ENCODE measurements at places on chromosomes 2 and 18.

- no peak for DNase-seq
Measured at GRCh38 chr2:11161747-11162146, 6.5 kb downstream of the SLC66A3 start.

DNA sequence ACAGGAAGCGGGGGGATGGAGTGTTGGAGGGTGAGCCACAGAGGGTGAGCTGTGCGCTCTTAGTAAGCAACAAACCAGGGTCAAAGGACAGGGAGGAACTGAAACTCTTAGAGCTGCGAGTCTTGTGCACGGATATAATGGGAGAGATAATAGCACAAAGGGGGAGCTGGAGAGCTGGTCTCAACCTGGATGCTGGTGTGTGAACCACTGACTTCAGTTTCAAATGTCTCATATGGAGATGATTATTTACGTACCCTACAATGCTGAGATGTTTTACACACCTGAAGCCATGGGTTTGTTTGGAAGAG, 35.9 kb downstream of the PTGR3 start:
- no peak for DNase-seq

DNA sequence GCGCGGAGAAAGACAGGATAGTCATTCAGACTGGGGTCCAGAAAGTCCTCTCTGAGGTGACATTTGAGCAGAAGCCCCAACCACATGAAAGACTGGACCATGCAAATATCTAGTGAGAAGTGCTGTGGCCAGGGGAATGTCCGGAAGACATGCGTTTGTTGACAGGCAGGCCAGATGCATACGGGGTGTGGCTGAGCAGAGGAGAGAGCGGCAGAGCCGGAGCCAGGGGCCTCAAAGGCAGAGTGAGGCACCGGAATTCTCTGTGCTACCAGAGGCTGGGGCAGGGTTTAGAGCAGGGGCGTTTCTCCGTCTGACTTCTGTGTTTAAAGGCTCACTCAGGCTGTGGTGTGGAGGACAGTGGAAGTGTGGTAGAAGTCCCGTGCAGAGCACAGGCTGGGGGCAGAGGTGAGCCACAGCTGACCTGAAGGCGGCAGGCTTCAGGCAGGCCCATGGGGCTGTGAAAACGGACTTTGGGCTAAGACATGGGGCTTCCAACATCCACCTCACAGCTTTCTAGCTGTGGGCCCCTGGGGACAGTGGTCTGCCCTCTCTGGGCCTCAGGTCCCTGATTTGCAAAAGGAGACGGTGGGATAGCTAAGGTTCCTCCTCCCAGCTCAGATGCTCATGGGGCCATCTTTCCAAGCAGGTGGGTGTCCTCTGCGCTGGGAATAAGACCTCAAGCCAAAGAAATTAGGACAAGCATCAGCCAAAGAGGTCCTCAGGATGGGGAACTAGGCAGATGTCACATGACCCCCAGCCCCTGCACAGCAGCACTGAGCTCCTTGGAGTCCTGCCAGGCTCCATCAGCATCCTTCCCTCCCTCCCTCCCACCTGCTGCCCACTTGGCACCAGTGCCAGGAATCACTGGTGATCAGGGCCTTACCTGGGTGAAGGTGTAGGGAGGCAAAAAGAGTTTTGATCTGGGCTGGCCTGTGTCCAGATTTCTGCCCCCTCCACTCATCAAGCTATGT, 11.2 kb downstream of the RUFY4 start:
- DNase-seq: no peak

DNA sequence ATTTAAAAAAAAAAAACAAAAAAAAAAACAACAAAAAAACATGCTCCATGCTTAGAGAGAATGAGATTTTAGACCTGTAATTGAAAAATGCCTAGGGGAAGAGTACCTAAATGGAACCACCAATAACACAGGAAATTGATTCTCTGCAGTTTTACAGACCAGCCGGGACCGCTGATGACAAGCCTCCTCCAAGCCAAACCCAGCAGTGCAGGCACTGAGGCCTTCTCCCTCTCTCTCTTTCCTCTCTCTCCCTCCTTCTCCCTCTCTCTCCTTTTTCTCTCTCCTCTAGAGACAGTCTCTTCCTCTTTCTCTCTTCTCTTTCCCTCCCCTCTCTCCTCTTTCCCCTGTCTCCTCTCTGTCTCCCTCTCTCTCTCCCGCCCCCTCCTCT, 228.8 kb upstream of the COPS8 start:
- no peak for DNase-seq

DNA sequence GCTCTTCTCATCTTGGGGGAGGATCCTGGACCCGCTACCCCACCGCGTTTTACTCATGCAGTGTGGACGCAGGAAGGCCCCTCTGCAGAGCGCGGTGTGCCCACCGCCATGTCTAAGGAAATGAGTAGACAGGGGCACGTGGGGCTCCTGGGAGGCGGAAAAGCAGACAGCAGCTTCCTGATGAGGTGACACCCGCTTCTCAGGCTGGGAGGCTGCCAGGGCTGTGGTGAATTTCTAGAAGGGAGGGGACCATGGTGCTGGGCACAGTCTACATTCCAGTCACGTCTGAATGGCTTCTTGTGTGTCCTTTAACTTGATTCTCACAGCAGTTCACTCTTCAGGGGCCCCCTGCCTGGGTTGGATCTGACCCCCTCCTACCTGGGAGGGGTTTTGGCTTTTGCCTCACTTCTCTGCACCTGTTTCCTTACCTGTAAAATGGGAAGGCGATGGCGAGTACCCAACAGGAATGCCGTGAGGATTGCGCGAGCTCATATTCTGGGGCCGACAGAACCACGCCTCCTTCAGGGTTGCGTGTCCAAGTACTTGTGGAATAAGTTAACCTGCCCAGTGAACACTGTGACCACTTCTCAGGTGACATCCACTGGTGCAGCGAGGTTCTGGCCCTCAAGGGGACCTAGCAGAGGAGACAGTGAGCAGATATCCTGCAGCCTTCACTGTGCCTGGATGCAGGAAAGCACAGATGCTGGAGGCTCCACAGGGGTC, 32.3 kb upstream of the MBP start:
- no peak for DNase-seq

- DNase-seq: no peak
Measured at GRCh38 chr2:163752267-163752666, 16.5 kb upstream of the FIGN start.

DNA sequence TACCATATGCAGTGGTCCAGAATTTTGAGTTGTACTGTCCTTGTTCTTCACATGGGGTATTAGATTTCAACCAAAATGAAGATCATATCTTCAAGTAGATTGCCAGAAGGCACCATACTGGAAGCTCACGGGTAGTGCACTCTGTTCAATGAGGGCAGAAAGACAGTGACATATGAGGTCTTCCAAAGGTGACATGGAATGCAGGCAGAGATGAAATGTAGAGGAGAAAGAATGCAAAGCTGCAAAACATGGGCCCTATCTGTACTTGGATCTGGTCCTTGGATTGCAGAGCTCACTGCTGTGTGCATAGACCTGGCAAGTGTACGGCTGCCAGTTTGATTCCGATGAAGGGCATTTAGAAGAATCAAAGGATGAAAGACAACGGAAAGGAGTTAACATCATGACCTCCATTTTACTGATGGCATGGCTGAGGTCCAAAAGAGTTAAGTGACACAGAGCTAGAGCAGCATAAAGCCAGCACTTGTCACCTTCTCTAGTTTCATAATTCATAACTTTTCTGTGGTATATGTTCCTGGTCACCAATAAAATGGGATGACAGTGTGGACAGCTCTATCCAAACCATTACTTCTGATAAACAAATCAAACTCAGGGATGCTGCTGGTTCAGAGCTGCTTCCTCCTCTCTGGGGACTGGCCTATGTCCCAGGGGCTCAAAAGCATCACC, 64.7 kb downstream of the BCL2 start:
- DNase-seq: no peak

DNA sequence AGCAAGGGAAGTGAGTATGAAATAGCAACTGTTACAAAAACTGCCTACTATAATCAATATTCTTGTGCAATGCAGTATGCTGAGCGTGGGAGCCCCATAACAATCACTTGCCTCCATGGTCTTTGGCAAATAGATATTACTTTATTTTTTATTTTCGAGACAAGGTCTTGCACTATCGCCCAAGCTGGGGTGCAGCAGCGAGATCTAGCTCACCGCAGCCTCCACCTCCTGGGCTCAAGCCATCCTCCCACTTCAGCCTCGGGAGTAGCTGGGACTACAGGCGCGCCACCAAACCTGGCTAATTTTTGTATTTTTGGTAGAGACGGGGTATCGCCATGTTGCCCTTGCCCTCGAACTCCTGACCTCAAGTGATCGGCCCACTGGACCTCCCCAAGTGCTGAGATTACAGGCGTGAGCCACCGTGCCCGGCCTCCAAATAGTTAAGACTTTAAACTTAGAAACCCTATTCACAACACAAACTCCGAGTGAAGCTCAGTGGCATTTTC, 1.2 kb upstream of the CCNT2 start:
- DNase-seq: no peak

GRCh38 chr2:9690716-9691498, 60.1 kb upstream of the YWHAQ start:
- DNase-seq: no peak

DNA sequence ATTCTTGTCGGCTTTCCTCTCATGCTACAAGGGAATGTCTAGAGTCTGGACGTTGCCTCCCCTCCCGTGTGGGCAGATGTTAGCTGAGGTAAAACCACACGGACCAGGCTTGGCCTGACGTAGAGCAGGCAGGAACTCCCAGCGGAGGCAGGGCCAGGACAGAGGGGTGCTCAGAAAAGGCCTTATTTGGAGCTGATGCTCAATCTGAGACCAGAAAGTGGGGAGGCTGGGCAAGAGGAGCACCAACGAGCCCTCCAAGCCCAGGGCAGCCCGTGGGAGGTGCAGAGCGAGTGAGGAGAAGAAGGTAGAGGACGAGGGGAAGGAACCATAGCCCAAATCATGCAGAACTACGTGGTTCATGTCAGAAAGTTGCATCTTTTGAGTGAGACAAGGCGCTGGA, 9.0 kb downstream of the TEX51 start:
- no peak for DNase-seq

DNA sequence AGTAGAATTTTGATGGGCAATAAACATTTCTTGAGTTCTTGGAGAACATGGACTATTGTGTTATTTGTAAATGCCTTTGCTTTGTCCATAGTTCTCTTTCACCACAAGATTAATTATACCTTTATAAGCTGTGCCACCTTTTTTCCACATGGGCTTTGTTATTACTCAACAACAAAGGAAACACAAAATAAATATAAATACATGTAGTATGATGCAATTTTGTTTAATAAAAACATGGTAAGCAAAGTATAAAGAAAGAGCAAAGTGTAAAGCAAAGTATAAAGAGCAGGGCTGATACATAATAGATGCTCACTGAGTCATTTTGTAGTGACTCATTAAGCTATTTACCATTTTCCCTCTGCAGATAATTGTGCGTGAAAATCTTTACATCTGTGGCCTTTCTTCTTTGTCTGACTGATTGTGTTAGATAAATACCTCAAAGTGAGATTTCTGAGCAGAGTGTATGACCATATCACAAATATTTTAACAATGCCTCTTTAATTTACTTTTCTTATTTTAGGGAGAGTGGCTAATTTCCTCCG, 80.9 kb downstream of the CERS6 start:
- DNase-seq: no peak

GRCh38 chr2:168912901-168913369, 11.8 kb downstream of the G6PC2 start:
- no peak for DNase-seq

- DNase-seq: no peak
Measured at GRCh38 chr2:23019476-23019875, 365.5 kb upstream of the KLHL29 start.

GRCh38 chr2:190466819-190467446, 58.8 kb downstream of the MFSD6 start:
- DNase-seq: no peak

GRCh38 chr2:216117561-216118340, 8.6 kb downstream of the XRCC5 start:
- no peak for DNase-seq

DNA sequence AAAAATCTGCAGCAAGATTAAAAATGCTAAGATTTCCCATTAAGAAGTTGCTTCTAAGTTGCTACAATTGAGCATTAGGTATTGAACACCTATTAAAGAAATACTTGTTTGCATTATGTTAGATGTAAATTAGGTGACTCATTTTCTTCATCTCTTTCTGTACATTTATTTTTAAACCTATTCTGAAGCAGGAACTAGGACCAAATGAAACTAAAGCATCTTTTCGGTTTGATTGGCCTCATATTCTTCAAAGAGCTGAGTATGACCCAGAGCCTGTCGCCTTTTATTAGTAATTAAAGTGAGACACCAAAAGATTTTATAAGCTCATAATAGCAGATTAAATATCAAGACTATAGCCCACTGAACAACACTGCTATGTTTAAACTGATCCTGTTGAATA, 83.4 kb upstream of the ZEB2 start:
- DNase-seq: no peak

DNA sequence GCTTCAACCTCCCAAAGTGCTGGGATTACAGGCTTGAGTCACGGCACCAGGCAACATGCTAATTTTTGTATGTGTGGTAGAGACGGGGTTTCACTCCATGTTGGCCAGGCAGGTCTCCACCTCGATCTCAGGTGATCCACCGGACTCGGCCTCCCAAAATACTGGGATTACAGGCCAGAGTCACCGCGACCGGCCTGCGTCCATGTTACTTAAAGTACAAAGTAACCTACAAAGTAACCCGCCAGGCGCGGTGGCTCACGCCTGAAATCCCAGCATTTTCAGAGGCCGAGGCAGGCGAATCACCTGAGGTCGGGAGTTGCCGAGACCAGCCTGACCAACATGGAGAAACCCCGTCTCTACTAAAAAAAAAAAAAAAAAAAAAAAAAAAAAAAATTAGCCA, 1.1 kb upstream of the ANKRD30B start:
- no peak for DNase-seq

GRCh38 chr2:101516823-101517690, 42.1 kb upstream of the RFX8 start:
- DNase-seq: peak; percentile 39

DNA sequence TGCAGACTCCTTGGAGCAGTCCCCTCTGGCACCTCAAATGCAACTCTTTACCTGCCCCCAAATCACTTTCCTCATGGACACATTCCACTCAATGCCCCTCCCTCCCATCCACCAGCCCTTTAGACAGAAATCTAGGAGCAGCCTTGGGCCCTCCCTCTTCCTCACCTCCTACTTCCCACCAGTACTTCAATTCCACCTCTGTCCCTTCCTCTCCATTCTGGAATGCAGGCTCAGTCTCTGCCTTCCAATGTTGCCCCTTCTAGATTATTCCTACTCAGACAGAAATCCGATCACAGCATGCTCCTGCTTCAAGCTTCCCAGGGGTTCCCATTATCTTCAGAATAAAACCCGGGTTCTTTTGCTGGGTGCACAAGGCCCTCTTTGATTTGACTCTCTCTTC, 62.1 kb downstream of the MTHFD2 start:
- DNase-seq: no peak

DNA sequence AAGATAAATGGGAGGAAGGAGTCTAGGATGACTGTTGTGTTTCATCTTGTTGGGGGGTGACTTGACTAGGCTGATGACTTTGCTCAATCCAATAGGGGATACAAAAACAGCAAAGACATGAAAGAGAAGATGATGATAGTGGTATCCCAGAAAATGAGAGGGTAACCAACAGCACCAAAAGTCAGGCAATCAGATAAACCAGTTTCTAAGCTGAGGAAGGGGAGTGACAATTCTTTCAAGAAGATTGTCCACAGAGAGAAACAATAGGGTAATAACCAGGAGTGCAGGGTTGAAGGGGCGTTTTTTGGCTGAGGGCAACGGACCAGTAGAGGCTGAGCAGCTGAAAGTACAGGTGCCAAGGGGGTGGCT, 7.7 kb upstream of the KCMF1 start:
- no peak for DNase-seq

GRCh38 chr18:23871410-23871809, 143.1 kb upstream of the TTC39C start:
- peak; percentile 74 for DNase-seq

Data from activated CD4-positive, alpha-beta T cell treated with anti-CD3 and anti-CD28 coated beads, Interleukin-2, amount 10 ng/mL, durations not matched to agents 7 days and 5 days (primary cell).